Right cardiac atrium (tissue), 5 donors: ENCODE measurements at places on chromosomes 16 and 17. TPM values are rescaled to one million over a fixed set of nuclear protein-coding genes. Genes with fewer than 3 reads are reported as not detected.

GRCh38 chr17:35866341-35866950, 2.2 kb downstream of the HEATR9 start:
- DNase-seq: no peak

- DNase-seq: no peak
These were observed 304.7 kb downstream of the ZFHX3 start for GRCh38 chr16:72743011-72743761.

- no peak for DNase-seq
These were observed 14.0 kb downstream of the GRIN2A start for GRCh38 chr16:10168258-10168657.

DNA sequence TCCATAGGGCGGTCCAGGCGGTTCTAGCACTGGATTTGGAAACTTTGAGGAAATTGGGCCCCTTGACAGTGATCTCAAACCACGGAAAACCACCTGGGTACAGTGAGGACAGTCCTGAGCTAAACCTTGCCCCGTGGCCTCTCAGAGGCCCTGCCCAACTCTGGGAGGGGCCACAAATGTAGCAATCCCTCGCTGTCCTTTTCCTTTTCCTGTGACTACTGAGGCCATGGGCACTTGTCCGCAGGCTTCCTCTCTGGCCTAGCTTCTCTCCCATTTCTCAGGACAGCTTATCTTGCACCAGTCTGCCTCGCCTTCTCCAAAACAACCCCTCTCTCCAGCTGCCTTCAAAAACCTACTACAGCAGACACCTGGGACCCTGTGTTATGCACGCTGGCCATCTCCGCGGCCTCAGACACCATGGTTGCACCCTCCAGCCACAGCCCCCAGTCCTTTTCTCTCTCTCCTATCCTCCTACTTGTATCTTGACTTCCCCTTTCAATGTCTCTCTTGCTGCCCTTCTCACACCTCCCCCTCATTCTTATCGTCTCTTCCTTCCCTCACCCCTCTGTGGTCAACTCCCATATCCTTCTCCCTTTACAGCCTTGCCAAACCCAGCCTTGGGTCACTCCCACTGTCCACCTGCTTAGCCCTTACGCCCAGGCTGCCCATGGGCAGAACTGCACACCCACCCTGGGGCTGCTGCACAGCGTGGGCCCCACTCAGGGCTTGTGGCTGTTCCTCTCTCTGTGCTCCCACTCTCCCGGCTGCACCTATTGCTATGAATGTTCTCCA, 7.6 kb downstream of the SCPEP1 start:
- DNase-seq: no peak

- no peak for DNase-seq
These were observed 2.9 kb downstream of the FXR2 start for GRCh38 chr17:7611635-7612293.

- DNase-seq: no peak
These were observed 3.7 kb downstream of the ADAD2 start for GRCh38 chr16:84194470-84195200.

DNA sequence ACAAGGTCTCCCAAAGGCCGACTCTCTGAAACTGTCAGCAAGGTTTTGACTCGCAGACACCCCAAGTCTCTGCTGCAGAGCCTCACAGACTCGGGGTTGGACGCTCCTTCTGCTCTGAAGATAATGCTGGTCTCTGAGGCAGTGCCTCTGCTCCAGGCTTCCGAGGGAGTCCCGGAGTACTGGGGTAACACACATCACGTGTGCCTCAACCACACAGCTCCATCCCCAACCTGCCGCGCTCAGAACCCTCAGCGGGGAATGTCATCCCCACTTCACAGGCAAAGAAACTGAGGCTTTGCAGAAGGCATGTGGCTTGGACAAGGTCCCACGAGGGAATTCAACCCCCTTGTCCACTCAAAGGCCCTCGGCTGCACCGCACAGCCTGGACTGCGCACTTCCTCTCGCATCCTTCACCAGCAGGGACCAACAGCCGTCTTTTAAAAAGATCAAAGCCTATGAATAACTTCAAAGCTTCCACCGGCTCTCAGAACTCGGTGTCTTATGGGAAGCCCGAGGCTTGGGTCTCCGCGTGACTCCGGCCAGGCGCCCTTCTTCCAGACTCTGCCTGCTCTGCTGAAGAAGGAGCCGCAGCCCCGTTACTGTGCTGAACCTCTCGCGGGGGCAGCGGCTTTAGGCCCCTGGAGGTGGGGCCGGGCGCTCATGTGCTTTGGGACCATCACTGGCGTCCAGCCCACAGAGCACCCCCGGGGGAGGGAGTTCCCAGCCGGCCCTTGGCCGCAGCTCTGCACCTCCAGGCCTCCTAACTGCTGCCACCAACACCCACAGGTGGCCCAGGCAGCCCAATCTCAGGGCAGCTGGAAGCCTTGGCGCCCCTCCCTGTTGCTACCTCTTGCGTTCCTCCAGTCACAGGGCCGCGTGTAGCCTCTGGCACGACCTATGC, 2.2 kb downstream of the TMEM204 start:
- DNase-seq: peak; percentile 71

- DNase-seq: no peak
These were observed 292.9 kb upstream of the MAF start for GRCh38 chr16:79893445-79893844.

- DNase-seq: no peak
These were observed 957 bp downstream of the VPS25 start for GRCh38 chr17:42774066-42774745.

DNA sequence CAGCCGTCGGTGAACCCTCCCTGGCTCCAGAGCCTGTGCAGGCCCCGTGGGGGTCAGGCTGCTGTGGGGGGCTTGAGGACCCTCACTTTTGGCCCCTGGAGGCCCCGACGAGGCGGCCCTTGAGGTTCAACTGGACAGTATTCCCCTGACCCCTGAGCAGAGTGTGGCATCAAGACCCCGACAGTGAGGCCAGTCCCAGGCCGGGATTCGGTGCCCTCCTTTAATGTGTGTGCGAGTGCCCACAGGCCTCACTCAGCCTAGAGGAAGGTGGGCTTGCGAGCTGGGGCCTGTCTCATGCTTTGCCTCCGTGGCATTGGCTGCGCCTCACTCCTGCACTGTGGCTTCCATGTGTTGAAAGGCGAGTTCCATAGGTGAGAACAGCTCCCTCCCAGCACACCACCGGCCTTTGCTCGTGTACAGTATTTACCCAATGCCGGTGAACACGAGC, 94.5 kb downstream of the METRNL start:
- no peak for DNase-seq

DNA sequence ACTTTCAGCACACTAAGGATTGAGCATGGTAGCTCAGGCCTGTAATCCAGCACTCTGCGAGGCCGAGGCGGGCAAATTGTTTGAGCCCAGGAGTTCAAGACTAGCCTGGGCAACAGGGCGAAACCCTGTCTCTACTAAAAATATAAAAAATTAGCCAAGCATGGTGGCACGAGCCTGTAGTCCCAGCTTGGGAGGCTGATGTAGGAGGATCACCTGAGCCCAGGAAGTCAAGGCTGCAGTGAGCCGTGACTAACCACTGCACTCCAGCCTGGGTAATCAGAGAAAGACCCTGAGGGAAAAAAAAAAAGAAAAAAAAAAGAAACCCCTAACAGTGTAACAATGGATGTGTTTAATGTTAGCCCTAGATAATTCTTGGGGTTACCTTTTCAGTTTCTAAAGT, 24.0 kb downstream of the PARN start:
- DNase-seq: no peak

GRCh38 chr17:31660684-31661083, 198.4 kb downstream of the COPRS start:
- DNase-seq: no peak

GRCh38 chr16:88922114-88922825, 54.7 kb downstream of the CBFA2T3 start:
- DNase-seq: peak; percentile 95

DNA sequence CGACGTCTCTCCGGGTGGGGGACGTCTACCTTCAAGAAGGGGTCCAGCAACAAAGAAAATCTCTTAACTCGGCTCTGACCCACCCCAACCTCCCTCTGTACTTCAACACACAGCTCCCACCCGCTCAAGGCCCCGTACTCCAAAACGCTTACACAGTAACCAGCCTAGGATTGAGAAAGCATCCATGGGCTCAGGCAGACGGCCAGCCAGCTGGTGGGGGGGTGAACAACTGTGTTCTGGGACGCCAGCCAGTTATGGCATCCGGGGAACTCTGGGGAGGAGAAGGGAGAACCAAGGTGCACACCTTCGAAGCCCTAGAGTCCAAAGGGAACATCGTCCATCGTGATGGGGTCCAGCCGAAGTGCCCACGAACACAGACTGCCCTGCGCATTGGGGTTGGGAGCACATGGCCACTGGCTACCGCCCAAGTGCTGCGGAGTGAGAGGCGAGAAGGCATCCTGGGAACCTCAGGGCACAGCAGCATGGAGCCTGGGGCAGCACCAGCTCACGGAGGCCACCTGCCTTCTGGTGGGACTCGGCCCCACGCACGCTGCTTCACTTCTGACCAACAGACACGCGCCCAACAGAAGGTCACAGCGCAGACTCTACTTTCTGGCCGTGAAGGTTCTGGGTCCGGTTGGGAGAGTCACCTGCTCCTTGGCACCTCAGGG, 14.3 kb downstream of the SLC16A3 start:
- peak; percentile 93 for DNase-seq

DNA sequence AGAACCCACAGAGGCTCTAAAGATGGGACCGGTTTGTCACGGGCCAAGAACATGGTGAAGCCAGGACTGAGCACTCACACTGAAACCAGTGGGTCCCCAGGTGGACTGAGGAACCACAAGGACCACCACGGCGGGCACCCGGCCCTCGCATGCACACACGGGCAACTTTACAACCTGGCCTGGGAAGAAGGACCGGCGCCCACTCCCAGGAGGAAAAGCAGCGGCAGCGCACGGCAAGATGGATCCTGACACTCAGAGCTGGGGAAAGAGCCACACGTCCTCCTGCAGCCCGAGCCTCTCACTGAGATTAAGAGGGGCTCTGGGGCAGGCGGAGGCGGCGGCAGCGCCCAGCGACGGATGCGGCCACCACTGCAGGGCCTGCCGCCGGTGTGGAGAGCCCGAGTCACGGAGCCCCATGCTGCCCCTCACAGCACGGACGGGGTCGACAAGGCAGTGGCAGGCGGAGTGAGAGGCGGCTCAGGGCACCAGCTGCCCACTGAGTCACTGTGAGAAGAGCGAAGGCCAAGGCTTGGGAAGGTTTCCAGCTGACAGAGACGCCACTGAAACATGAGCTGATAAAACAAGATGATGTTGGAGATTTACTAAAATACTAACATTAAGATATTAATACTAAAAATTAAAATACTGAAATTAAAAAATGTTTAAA, 118.3 kb downstream of the ANKRD11 start:
- no peak for DNase-seq

GRCh38 chr16:65773301-65773874, 593.1 kb upstream of the CDH5 start:
- DNase-seq: no peak

GRCh38 chr16:77551357-77551756, 116.5 kb upstream of the ADAMTS18 start:
- no peak for DNase-seq

DNA sequence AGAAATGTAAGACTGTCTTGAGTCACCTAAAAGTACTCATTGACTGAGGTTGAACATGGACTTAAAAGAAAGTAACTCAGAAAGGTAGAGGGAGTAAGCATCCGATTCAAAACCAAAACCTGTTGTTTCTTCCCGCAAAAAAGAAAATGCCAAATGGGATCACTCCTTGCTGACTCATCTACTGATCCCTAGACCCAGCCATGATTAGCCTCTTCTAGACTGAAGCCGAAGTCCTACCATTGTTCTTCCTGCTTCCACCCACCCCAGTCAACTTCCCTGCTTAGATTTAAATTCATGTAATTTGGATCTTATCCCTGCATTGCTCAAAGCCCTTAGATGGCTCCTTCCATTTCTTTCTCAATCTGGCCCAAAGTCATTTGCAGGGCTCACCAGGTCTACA, 760.5 kb upstream of the SOX9 start:
- DNase-seq: no peak

GRCh38 chr16:66272461-66272860, 94.0 kb upstream of the CDH5 start:
- no peak for DNase-seq

DNA sequence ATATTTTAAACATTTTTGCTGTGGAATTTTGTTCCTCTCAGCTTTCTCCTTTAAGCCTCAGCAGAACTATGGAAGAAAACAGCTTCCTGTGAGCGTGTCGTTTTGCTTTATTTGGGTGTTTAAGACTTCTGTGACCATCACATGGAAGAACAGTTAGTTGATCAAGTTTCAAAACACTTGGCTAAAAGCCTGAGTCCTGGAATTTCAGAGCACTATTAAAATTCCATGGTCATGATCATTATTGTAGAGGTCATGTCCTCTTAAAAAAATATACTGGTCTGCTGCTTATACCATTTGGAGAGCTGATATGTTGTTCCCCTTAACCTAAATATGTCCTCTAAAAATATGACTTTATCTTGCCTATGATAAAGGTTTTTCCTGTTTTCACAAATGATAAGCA, 12.6 kb upstream of the CDR2 start:
- no peak for DNase-seq

GRCh38 chr17:43540821-43541674, 5.1 kb downstream of the ETV4 start:
- no peak for DNase-seq

- DNase-seq: no peak
These were observed 89.3 kb upstream of the HNF1B start for GRCh38 chr17:37834168-37834567.

- no peak for DNase-seq
These were observed 170.3 kb downstream of the CHD9 start for GRCh38 chr16:53224951-53225533.

GRCh38 chr17:28475151-28475900, 1.9 kb downstream of the SLC13A2 start:
- no peak for DNase-seq

- no peak for DNase-seq
These were observed 77.5 kb downstream of the USP32 start for GRCh38 chr17:60314423-60314822.

DNA sequence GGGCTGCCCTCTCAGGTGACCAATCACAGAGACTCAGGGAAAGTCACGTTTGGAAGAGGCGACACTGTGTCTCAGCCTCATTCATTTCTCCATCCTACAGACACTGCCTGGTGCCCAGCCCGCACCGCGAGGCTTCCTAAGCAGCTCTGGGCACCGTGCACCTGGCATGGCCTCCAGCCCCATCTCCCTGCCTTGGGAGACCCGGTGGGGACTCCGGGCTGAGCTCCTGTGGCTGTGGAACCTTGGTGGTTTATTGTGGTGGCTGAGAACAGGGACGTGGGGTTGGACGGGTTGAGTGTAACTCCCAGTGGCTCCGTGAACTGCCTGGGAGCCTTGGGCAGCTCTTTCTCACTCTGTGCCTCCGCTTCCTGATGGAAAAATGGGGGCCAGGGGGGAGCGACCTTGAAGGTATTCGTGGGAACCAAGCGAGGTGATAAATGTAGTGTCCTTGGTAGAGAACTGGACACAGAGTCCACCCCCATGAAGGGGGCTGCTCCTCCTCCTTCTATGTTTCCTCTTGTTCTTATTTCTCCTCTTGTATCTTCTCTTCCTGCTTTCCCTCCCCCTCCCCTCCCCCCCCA, 215.4 kb downstream of the SEC14L1 start:
- no peak for DNase-seq

Gene EVPL
- total RNA-seq: 0.09 TPM

Gene HEATR3
- 16.1 TPM for total RNA-seq

Gene HSD17B1
- total RNA-seq: 1.3 TPM

Gene WFDC1
- total RNA-seq: 1.1 TPM

Gene STAC2
- total RNA-seq: 2.5 TPM

Gene EXOC3L1
- total RNA-seq: 1.3 TPM

Gene CCL11
- 0.79 TPM for total RNA-seq

Gene DHODH
- total RNA-seq: 47.7 TPM

Gene MAP2K6
- 4.1 TPM for total RNA-seq

Gene ZG16B
- total RNA-seq: not detected

Gene KCNJ16
- total RNA-seq: not detected

Gene IL34
- 0.95 TPM for total RNA-seq

Gene PHOSPHO1
- total RNA-seq: 0.99 TPM
